ENCODE measurements at places on chromosomes 1 and 21.
A peak's percentile ranks its signal among the peaks of the same experiment; 100 is the strongest.

DNA sequence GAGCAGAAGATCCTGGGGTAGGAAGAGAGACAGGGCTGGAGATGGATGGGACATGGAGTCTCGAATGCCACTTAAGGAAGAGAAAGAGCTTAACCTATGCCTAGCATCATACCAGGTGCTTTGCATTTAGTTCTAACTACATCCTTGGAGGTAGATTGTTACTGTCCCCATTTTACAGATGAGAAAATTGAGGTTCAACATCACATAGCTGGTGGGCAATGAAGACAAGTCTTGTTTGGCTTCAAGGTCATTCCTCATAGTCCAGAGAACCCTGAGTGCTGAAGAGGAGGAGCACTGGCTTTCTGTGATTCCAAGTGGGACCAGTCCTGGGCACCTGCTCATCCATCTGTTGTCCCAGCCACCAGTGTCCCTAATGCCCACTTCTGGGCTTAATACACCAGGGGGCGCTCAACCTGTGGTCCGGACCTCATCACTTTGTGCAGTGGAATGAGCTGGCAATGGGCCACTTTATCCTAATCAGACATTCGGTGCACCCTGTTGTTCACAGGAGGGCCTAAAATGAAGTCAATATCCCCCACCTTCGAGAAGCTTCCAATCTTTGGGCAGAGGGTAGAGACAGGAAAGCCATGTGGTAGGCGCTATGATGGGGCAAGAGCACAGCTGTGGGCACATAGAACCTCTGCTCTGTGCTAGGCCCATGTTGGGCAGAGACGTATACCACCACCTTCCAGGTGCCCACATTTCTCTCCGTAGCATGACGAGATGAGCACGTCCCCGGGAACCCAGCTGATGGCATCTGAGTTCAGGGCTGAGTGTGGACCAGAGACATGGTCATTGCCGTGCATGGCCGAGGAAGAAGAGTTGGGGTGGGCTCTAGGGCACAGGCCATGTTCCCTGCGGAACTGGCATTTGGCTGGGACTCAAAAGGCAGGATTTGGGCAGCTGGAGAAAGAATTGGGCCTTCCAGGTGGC is 9.2 kb downstream of the RPS6KA1 start:
- no peak for DNase-seq

DNA sequence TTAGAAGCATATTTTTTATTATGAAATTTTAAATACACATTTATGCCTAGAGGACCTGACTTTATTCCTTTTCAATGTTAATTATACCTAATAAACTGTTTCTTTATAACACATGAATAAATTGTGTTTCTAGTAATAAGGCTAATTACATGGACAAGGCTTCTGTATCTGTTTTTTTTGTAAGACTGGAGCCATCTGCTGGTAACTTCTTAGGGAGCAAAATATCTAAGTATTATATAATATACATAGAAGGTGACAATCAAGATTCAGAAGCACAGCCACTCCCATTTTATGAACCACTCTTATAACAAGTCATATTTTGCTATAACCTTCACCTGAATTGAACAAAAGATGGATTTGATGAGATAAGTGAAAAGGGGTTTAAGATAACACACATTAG is 84.2 kb downstream of the LBR start:
- DNase-seq: peak; percentile 19

GRCh38 chr1:156126630-156127534 is 12.4 kb downstream of the LMNA start:
- DNase-seq: peak; percentile 90

- DNase-seq: no peak
Observed at GRCh38 chr1:16147156-16147926, 8.5 kb downstream of the EPHA2 start.

GRCh38 chr1:17682400-17682799 is 72.7 kb upstream of the ACTL8 start:
- DNase-seq: no peak

DNA sequence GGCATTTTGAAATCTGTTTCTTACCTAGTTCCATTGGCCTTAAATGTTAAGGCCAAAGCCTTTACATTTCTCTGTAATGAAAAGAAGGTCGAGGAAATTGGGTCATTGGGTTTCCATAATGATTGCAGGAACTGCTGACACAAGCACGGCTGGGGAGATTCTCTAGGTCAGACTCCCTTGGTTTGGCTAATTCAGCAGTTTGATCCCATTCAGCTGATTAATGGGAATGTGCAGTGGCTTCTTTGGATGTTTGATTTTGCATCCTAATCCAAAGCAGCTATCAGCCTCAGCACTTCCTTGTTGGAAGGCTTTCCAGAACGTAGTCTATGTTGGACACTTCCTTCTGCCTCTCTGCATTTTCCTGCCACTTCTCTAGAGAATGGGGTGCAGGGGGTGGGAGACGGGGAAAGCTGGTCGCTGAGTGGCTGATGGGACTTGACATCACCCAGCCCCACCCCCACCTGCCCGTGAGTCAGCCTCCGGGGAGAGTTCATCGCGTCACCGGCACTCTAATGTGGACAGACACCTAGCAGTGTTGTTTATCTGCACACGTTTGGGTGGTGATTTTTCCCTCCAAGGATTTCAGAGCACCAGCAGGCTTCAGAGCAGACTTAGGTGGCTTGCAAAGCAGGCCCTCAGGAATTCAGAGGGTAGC is 5.4 kb downstream of the PSEN2 start:
- peak; percentile 39 for DNase-seq

DNA sequence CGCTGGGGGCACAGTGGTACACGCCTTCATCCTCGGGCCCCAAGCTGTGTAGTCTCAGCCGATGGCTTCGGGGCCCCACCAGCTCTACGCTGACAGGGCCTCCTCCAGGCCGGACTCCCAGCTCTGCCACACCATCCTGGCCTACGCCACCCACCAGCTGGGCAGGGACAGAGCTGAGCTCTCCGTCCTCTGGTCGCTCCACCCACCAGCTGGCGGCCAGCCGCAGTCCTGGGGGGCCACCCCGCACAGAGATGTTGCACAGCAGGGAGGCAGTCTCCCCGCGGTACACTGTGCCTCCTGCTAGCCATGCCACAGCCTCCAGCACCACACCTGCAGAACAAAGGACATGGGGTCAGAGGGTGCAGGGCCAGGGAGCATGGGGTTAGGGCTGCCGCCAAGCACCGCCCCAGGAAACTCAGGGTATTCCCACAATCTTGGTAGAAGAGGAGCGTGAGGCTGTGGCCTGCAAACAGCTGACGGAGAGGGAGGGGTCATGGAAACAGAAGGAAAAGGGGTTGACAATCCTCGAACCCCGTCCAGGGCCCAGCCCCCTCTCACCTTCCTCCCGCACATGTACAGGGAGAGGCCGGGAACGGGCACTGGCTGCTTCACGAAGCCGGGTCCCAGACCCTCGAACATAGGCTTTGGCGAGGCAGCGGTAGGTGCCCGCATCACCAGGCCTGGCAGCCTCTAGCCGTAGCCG is 5.9 kb downstream of the IGSF8 start:
- DNase-seq: no peak

- no peak for DNase-seq
Observed at GRCh38 chr1:189859385-189859977, 618.2 kb downstream of the BRINP3 start.

- DNase-seq: no peak
Observed at GRCh38 chr1:112383759-112384370, 12.1 kb upstream of the CTTNBP2NL start.

GRCh38 chr1:22635436-22635835 is 992 bp upstream of the C1QA start:
- no peak for DNase-seq

- no peak for DNase-seq
Observed at GRCh38 chr1:204286831-204287421, 72.8 kb downstream of the PLEKHA6 start.

DNA sequence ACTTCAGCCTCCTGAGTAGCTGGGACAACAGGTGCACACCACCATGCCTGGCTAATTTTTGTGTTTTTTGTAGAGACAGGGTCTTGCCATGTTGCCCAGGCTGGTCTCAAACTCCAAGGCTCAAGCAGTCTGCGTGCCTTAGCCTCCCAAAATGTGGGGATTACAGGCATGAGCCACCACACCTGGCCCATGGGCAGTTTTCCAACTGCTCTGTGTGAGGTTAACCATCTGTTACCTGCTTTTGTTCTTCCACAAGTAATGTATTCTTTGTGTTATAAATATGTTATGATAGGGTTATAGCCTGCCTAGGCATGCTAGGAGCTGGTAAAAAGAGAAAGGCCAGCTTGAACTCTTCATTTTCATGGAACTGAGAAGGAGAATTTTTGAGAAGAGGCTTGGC is 30.7 kb downstream of the TUFT1 start:
- DNase-seq: no peak

- no peak for DNase-seq
Observed at GRCh38 chr21:32316361-32317215, 17.9 kb downstream of the MRAP start.

DNA sequence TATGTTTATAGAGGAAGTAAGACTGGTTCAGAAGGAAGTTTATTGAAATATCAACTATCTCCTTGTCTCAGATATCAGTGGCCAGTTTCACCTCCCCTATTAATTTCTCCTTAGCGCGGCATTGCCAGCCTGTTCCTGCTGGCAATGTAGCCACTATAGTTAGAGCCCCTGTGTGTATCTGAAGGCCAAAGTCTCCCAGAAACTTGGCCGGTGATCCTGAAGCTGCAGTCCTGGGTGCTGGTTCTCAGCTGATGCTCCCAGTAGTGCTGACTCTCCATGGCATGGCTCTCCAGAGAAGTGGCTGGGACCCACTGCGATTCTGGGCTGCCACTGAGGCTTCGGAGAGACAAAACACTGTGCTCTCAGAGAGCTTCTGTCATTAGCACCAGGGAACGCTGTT is 59.9 kb downstream of the TNN start:
- DNase-seq: no peak

DNA sequence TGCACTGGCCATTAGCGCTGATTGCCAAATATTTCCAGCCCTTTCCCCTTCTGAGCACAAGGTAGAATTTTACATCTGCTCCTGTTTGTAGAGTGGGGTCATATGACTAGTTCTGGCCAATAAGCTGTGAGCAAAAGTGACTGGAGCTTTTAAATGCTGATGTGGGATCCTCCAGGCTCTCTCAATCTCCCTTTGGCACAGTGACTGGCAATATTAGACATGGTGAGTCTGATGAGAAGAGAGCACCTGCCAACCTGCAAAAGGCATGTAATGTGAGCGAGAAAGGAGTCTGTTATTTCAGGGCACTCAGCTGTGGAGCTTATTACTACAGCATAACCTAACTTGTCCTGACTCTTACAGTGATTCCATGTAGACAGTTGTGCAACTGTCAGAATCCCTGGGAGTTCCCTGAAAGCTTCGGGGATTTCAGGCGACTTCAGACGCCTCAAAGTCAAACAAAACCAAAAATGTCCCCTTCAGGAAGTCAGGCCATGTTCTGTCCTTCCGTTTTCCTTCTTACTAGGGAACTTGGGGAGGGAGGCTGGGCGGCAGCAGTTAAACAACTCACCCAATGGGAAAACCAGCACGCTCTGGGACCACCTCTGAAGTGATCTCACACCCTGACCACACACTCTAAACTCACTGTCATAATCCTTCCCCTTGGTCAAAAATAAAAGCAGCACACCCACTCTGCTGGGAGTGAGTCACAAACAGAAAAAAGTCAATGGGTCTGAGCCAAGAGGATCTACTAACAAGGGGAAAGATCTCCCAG is 3.6 kb upstream of the RASSF5 start:
- peak; percentile 97 for DNase-seq

All from astrocyte of the spinal cord (primary cell).